ENCODE measurements at places on chromosomes 1 and 21. TPM values are rescaled to one million over a fixed set of nuclear protein-coding genes. Genes with fewer than 3 reads are reported as not detected.

- H3K27me3 ChIP-seq = no peaks in the 10 kb centered on the region
- no peaks in the 10 kb centered on the region for H3K36me3 ChIP-seq
- no peak for DNase-seq
- H3K4me1 ChIP-seq = no peaks in the 10 kb centered on the region
- H3K4me3 ChIP-seq = no peak overlapping the region
- H3K27ac ChIP-seq = no peak overlapping the region
Observed at GRCh38 chr1:107378426-107378825, 237.6 kb downstream of the NTNG1 start.

DNA sequence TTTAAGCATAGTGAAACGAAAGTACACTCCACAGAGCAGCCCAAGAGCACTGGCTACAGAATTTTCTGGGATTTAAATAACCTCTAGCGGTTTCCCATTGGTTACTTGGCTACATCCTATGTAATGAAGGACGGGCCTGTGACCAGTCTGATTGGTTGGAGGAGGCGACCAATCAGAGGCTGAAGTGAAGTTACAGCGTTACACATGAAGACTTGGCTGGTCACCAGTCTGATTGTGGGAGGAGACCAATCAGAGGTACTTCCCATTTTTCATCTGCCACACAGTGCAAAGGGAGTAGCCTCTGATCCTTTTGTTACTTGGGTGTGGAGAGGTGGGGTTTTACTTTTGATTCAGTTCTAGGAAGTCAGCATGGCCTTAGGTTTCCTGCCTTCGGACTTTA is 142.7 kb upstream of the SERTAD4 start:
- H3K4me1 ChIP-seq = no peaks in the 10 kb centered on the region
- H3K27ac ChIP-seq = no peak overlapping the region

DNA sequence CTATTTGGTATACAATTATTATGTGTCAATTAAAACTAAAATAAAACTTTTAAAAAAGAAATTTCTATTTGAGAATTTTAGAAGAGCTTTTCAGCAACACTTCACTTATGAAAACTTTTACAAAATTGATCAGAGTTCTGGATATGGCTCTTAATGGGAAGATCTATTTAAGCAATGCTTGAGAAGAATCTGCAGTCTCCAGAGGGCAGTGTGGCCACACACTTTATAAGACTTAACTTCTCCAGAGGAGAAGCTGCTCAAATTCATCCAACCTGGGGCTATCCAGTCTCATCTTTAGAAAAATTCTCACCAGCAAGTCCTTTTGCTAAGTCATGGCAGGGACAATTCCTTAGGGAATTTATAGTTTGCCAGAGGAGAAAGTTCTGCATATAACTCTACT is 25.2 kb upstream of the AGO1 start:
- no peak overlapping the region for H3K27ac ChIP-seq
- H3K4me1 ChIP-seq = no peaks in the 10 kb centered on the region
- H3K27me3 ChIP-seq = no peaks in the 10 kb centered on the region
- H3K36me3 ChIP-seq = peaks cover 3% of the 10 kb centered on the region

GRCh38 chr1:229880271-229881170 is 186.5 kb upstream of the GALNT2 start:
- H3K27ac ChIP-seq = no peak overlapping the region
- H3K4me1 ChIP-seq = no peaks in the 10 kb centered on the region
- H3K4me3 ChIP-seq = no peak overlapping the region

- H3K4me3 ChIP-seq = no peak overlapping the region
- DNase-seq = peak; percentile 78
- no peaks in the 10 kb centered on the region for H3K27me3 ChIP-seq
- peaks cover 35% of the 10 kb centered on the region for H3K4me1 ChIP-seq
- no peaks in the 10 kb centered on the region for H3K36me3 ChIP-seq
Observed at GRCh38 chr1:219329578-219329977, 155.9 kb downstream of the LYPLAL1 start.

DNA sequence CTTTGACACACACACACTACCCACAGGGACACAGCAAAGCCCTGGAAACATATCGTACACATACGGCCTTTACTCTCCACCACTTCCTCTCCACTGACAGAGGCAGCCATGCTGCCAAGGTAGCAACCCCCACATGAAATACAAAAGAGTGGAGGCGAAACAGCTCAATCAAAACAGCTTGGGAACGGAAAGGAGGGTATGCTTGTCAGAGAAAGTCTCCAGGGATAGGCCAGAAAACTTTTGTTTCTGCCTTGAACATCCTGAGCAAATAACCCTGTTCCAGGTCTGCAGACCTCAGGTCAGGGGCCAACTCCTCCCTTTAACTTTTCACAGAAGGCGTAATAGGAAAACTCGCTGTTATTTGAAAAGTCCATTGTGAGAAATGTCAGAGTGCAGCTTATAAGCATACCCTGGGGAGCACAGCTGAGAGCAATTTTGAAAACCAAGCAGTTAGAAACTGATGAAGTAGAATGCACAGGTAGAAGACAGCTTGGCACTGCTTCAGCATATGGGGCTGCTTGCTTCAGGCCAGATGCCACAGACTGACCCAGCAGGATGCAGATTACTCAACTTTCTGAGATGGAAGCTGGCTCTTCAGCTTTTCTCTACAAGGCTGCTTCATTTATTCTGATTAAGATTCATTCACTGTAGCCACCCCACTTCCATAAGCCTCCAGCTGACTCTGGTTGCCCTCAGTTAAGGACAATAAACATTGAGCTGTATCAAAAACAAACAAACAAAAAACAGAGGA is 18.0 kb downstream of the KIAA0319L start:
- H3K36me3 ChIP-seq = no peaks in the 10 kb centered on the region
- H3K27ac ChIP-seq = no peak overlapping the region
- no peaks in the 10 kb centered on the region for H3K4me1 ChIP-seq
- H3K4me3 ChIP-seq = no peak overlapping the region
- no peaks in the 10 kb centered on the region for H3K27me3 ChIP-seq
- no peak for DNase-seq

DNA sequence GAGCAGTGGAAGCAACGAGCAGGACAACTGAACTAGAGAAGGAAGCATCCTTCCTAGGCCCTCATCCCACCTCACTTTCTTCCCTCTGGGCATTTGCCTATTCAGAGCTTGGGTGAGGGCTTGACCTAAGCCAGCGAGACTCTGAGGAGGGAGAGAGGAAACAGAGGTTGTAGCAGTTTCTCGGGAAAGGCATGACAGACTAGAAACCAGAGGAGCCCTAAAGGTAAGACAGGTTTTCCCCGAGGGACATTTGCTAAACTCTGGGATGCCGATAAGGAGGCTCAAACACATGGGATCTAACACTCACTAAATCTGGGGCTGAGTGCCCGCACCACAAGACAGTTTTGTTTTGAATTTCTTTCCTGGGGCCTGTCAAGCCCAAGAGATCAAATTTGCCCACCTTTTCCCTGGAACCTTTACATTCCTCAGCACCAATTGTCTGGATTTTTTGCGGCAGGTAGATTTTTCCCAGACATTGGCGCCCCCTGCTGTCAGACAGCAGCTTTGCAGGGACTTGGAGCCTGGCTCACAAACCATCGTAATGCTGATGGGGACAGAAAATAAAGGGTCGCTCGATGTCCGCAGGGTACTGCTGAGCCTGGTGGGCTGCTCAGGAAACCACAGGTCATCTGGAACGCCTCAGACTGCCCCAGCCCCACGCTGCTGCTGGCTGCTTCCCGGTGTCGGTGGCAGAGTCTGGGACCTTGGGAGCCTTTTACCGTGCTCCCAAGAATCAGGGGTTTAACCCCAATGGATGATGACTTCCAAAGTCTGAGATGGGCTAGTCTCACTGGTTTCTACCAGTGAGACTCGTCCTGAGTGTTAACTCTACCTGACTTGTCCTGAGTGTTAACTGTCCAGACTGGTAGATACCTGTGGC is 23.4 kb upstream of the TSPAN2 start:
- H3K4me1 ChIP-seq = no peaks in the 10 kb centered on the region
- H3K27ac ChIP-seq = no peak overlapping the region
- no peak overlapping the region for H3K4me3 ChIP-seq
- H3K36me3 ChIP-seq = no peaks in the 10 kb centered on the region
- DNase-seq = peak; percentile 25

PRELP gene
- total RNA-seq = not detected

SPTA1 gene
- 0.48 TPM for total RNA-seq

BTBD19 gene
- 69.9 TPM for total RNA-seq
